Activated CD4-positive, alpha-beta T cell treated with anti-CD3 and anti-CD28 coated beads for 4 hours (primary cell): ENCODE measurements at places on chromosomes 16 and 17.

GRCh38 chr17:29059281-29059680, 16.3 kb downstream of the PIPOX start:
- DNase-seq: no peak

DNA sequence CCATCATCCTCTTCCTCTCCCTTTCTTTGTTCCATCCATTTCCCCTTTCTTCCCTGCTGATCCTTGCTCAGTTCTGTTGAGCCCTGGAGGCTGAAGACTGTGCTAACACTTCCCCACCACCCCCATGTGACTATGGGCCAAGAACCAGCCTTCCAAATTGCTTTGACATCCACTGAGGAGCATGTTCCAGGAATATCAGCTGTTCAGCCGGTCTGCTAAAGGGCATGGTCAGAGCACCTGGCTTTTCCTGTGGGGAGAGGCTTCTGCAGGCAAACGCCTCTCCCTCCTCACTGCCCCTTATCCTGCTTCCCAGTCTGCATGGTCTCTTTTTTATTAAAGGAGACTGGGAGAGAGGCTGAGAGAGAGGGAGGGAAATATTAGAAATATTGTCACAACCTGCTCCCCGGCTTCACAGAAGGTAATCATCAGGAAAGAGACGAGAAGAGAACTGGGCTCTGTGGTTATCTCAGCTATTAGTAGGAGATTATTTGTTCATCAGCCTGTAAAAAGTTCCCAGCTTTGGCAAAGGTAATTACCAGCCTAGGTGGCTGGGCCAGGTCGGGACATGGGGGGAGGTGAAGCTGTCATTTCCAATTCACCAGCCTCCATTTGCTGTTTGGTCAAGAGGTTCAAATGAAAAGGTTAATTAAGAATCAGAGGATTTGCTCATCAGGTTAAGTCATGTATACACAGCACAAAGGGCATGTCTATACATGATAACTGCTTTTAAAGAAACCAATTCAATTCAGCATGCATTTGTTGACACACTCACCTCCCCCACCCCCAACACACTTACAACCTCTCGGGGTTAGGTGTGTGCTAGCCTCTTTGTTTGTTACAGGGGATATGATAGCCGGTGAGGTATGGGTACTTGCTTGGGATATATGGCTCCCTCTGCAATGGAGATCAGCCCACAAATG, 83.7 kb upstream of the CRHR1 start:
- no peak for DNase-seq

GRCh38 chr16:25586826-25587225, 104.9 kb upstream of the HS3ST4 start:
- DNase-seq: no peak

DNA sequence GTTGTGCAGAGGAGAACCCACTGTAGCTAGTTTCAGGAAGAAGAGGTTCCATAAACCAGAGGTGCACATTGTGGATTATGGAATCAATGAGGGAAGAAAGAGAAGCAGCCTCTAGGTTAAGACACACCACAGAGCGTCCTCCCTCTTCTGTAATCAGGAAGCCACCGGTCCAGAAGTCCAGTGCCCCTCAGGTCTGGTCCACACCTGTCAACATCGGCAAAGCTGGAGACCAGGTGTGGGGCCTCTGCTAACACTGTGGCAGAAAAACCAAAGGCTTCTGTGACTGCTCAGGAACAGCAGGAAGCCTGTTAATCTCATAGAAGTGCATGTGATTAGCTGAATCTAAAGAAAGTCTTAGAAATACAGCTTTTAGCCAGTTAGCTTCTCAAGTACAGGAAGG, 23.3 kb downstream of the LIMD2 start:
- DNase-seq: no peak

GRCh38 chr17:15171167-15172047, 93.7 kb downstream of the PMP22 start:
- DNase-seq: no peak

DNA sequence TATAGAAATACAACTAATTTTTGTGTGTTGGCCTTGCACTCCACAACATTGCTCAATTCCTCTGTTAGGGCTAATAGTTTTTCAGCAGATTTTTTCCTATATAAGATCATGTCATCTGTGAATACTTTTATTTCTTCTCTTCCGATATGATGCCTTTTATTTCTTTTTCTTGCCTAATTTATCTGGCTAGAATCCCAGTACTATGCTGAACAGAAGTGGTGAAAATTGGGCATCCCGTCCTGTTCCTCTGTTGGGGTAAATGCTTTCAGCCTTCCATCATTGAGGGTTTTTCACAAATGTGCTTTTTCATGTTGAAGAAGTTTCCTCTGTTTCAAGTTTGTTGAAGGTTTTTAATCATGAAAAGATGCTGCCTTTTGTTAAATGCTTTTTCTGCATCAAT, 22.7 kb upstream of the TNFRSF13B start:
- no peak for DNase-seq

GRCh38 chr17:75808905-75809621, 24.5 kb downstream of the UNK start:
- no peak for DNase-seq

DNA sequence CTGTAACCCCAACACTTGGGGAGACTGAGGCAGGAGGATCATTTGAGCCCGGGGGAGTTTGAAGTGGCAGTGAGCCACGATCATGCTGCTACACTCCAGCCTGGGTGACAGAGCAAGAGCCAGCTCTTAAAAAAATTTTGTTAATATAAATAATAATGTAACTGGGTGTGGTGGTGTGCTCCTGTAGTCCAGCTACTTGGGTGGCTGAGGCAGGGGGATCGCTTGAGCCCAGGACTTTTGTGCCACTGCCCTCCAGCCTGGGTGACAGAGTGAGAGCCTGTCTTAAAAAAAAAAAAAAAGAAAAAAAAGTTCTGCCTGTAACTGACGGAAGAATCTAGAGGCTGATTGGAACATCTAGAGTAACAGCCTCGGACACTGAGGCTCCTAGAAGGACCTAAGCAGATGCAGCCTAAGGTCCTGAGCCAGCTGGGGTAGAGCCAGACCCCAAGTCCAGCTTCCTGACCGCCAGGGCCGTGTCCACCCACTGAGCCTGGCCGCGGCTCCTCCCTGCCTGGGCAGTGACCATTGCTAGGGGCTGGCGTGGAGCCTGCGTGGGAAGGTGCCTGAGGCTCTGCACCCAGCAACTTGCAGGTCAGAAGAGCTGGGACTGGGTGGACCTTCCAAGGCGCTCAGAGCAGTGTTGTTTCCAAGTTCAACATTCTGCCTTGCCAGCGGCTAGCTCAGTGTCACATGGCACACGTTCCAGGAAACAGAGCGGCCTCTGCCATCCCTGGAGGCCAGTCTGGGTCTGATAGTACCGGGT, 209.4 kb upstream of the CIBAR2 start:
- no peak for DNase-seq

GRCh38 chr16:50315346-50315997, 49.1 kb downstream of the ADCY7 start:
- DNase-seq: no peak

GRCh38 chr16:82046541-82046940, 11.5 kb downstream of the HSD17B2 start:
- no peak for DNase-seq

DNA sequence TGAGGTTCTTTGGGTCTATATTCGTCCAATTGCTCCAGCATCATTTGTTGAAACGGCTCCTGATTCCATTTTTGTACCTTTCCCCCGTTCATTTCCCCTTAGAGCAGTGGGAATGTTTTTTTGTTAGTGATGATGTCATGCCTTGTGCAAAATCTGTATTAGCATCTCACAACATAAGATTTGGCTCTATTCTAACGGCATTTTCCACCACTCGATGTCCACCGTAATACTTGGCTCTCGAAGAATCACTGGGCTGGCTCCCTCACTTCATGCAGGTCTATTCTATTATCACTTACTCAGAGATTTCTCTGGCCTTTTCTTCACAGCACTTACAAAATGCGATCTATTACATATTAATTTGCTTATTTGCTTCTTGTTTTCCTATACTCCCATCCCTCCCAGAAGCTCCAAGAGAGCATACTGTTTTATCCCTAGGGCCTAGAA, 571 bp upstream of the NME1 start:
- no peak for DNase-seq

- DNase-seq: no peak
Observed at GRCh38 chr16:70472786-70473433, 18.5 kb downstream of the FCSK start.

DNA sequence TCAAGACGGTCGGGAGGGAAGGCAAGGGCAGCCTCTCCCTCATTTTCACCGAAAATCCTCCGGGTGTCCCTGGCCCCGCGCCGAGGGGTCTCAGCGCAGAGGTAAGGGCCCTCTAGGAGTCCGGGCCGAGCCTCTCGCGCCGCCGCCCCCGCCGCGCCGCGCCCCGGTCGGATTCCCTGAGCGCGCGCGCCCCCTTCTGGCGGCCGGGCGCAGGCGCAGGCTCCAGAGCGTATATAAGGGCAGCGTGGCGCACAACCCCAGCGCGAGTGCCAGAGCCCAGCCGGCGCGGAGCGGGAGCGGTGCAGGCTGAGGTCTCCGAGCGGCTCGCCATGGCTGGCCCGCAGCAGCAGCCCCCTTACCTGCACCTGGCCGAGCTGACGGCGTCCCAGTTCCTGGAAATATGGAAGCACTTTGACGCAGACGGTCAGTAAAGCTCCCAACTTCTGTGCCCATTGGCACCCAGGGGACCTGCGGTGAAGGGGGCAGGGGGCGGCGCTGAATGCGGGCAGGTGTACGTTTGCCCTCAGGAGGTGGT, at the start of gene CALB2:
Gene CALB2 (plus strand): TSS at position 260 of the 535 bp plus-strand sequence. CDS start 70 bp downstream, at position 330.
- peak; percentile 61 for DNase-seq

- no peak for DNase-seq
Observed at GRCh38 chr17:73588891-73589290, 55.4 kb downstream of the SDK2 start.

GRCh38 chr17:60403523-60403810, 11.5 kb upstream of the USP32 start:
- DNase-seq: no peak

- DNase-seq: no peak
Observed at GRCh38 chr17:77453613-77454241, 313.0 kb downstream of the SEC14L1 start.

DNA sequence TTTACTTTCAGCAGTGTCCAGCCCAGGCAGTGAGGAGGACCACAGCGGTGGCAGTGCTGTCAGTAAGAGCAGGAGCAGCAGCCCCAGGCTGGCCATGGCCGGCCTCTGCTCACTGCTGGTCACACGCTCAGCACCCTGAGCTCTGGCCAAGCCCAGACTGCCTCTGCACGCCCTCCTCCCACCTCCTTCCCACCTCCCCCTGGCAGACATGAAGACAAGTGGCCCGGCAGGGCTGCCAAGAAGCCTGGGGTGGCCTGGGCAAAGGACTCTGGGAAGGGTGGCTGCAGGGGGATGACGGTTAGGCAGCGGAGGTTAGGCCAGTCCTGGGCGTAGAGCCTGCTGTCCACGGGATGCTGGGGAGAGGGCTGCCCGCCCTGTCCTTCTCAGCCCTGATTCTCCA, at the start of gene C16orf89:
Gene C16orf89 (minus strand): TSS at position 144 of the 400 bp plus-strand sequence. CDS start 48 bp downstream, at position 96.
- DNase-seq: no peak

GRCh38 chr17:7380321-7380720, 568 bp upstream of the TNK1 start:
- DNase-seq: no peak

DNA sequence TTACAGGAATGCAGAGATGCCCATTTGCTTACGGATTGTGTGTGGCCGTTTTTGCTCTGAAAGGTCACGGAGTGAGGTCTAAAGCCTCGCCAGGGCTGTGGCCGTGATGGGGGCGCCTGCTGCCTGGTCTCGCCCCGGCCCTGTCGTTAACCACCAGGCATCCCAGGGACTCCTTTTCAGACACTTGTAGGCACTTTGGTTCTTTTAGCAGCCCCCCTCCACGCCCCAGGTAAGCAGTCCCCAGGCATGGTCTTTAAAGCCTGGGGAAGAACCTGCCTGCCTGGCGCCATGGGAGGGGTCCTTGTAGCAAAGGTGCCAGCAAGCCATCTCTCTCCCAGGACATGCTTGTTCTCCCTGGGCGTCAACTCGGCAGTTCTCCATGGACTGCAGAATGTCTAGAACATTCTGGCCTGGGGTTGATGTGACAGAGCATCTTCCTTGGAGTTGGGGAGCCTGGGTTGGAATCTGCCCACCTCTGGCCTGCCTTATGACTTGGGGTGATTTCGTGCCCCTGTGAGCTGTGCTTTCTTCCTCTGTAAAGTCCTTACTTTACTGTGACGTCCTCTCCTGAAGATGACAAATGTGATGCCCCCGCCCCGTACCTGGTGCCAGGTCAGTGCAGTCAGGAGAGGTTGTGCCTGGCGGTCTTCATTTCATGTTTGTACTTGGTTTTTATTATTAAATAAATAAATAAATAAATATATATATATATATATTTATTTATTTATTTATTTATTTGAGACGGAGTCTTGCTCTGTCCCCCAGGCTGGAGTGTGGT, 5.4 kb downstream of the KCTD5 start:
- no peak for DNase-seq

- DNase-seq: peak; percentile 9
Observed at GRCh38 chr16:56916571-56917403, 15.2 kb upstream of the HERPUD1 start.

DNA sequence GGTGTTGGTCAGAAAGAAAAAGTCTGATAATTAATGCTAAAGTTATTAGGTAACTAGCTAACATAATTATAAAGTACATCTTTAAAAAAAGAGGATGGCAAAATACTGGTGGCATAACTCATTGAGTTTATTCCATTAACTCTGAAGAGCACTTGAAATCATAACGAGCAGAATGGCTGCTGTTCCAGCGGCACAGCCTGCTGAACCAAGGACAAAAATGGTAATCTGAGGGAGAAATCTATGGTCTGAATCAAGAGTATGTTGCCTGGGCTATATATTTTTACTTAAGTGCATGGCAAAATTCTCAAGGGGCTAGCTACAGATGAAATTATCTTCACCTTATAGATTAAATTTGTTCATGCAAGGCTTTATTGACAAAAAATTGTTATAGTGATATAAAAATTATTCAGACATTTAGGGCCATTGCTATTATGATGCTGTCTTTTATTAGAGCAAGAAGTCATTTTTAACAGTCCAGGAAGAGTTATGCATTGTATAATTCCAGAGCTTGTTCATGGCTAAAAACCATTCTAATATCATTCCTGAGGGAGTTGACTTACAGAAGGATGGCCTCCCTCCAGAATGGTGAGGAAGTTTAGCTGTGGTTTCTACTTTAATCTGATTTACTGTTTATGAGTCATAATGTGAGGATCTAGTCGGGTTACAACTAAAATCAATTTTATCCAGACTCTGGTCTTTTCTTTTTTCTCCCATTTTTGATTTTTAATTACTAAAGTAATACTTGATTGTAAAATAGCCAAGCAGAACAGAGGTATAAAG, 41.4 kb upstream of the ANKFN1 start:
- DNase-seq: no peak

GRCh38 chr16:86498155-86498670, 12.1 kb upstream of the FOXF1 start:
- DNase-seq: no peak

- DNase-seq: no peak
Observed at GRCh38 chr17:683499-684254, 31.0 kb downstream of the VPS53 start.
